ENCODE measurements at places on chromosomes 12 and 14.

DNA sequence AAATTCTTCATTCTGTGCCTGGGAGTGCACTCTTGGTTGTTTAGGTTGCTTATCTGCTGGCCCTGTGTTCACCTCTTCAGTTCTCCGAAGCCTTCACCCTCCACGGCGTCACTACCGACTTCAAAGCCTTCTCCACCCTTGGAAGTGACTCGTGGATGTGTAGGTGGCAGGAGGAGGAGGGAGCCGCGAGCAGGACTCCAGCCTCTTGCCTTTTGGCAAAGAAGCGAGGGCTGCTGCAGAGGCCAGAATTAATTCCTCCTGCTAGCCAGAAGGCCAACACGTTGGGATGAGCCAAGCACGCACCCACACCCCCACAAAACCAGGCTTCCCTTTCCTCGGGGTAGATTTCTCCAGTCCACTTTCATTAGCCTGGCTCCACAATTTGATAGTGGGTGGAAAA is 86.5 kb downstream of the TBX5 start:
- no peak for DNase-seq

- DNase-seq: no peak
These were observed 270.9 kb downstream of the ALX1 start for GRCh38 chr12:85550924-85551323.

GRCh38 chr14:23195552-23196101 is 12.2 kb upstream of the SLC7A8 start:
- no peak for DNase-seq

DNA sequence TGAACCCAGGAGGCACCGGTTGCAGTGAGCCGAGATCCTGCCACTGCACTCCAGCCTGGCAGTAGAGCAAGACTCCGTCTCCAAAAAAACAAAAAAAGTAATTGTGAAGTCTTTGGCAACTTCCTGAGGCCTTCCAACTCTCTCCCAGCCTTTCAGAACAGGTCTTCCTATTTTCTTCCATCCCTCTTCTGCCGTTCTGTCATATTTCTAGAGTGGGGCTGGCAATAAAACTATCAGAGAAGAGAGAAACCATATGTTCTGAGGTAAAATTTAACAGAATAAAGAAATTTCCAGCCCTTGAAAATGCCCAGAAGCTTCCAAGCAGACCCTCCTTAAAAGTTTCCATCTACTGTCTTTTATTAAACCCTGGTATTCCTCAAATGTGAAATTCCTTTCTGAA is 100.4 kb downstream of the HMGA2 start:
- no peak for DNase-seq

DNA sequence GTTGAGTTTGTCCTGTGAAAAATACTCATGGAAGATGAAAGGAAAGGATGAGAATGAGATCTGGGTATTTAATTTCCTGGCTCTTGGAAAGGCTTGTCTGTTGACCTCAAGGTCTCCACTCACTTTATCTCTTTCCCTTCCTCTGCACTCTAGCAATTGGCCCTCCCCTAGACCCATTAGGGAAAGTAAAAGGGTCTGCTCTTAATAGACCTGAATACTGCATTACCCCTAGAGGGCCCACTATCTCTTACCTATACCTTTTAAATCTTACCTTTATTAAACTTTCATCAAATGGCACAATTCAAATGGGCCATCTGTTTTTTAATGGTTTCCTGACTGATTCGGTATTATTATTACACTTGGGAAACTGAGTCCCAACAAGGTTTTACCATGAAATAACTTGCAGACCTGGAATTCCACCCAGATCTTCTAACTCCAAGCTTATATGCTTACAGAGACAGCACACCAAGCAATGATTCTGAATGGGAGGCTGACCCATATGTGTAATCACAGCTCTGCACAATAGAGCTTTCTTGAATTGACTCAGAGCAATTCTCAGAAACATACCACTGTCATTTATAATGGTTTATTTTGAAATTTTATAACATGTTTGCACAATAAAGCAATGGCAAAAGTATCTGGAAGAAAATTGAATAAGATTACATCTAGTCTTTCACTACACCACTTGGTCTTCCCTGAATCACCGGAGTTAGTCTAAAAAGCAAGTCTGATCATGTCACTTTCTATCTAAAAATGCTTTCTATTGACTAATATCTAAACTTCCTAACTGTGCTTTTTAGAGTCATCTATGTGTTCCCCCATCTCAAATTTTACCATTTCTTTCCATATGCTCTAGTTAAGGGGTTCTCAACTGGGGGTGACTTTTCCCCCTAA is 618.5 kb downstream of the NRXN3 start:
- no peak for DNase-seq

DNA sequence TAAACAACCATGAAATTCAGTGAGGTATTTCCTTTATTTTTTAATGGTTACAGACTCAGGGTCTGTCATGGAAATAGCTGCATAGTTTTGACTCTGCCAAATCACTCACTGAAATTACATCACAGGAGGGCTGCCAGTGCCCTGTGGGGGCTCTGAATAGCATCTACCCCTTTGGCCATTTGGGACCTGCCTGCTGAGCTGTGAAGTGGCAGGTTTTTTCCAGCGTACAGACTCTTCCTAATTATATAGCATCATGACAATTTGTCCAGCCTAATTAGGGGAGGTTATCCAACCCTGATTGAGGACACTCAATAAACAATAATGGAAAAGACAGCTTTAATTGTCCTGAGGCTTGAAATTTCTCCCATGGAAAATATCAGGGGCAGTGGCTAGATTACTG is 1.8 kb upstream of the COCH start:
- no peak for DNase-seq

DNA sequence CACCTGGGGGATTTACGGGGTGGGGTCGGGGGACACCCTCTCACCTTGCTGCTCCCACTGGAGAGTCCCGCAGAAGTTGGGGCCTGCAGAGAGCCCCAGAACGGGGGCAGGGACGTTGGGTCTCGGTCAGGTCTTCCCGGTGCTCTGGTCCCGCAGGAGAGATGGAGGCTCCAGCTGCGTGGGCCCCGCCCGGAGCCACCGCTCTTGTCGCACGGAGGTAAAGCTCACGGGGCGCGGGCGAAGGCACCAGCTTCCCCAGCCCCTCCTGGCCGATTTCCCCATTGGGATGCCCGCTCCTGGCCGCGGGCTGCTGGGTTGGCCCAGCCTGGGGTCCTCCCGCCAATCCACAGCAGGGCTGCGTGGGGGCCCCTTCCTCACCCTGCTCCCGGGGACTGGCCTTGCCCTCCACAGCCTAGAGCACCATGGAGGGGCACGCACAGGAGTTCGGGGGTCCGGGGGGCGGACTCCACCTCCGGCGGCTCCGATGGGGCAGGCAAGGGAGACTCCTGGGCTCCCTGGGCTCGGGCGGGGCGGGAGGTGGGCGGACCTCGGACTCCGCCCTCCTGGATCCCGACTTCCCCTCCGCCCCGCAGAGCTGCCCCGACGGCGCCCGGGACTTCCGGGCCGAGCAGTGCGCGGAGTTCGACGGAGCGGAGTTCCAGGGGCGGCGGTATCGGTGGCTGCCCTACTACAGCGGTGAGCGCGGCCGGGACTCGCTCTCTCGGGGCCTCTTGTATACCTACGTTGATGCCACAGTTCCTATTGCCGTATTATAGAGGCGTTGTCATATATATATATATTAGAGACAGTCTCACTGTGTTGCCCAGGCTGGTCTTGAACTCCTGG is 8.4 kb downstream of the PAPLN start:
- peak; percentile 37 for DNase-seq

GRCh38 chr14:60651796-60652673 is 2.8 kb upstream of the SIX1 start:
- no peak for DNase-seq
